ENCODE measurements at places on chromosomes 16 and 17.

GRCh38 chr17:76191896-76192295, 48.4 kb downstream of the RNF157 start:
- no peak for DNase-seq

DNA sequence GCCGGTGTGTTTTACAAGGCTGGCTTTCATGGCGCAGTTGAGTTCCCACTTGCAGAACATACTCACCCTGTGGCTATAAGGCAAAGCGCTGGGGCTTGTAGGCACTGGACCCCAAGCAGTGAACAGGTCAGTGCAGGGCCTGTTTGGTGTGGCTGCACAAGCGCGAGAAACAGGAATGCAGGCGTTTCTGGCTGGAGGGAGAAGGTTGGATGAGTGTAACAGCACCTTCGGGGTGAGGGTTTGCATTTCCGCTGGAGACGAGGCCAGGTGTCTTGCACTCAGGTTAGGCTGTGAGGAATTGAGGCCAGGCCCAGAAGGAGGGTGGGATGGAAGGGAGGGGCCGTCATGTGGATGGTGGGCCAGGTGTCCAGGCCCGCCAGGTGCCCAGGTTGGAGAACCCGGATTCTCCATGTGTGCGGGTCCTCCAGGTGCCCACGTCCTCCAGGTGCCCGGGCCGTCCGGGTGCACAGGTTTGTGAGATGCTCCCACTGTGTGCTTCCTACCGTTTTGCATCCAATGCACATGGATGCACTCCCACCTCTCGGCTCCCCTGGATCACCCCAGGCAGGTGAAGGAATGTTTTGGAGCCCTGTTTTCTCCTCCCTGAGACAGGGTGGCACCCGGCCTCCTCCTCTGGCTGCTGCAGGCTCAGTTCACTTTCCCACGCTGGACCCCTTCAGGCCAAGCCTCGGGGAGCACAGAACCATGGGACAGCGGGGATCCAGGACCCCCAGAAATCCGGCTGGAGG, 46.0 kb downstream of the SLC7A5 start:
- DNase-seq: no peak

- DNase-seq: no peak
These were observed 11.7 kb upstream of the ST6GALNAC2 start for GRCh38 chr17:76597156-76598003.

GRCh38 chr17:82021107-82021899, 1.4 kb downstream of the CENPX start:
- peak; percentile 37 for DNase-seq

- no peak for DNase-seq
These were observed 141.8 kb downstream of the CMIP start for GRCh38 chr16:81586417-81586816.

DNA sequence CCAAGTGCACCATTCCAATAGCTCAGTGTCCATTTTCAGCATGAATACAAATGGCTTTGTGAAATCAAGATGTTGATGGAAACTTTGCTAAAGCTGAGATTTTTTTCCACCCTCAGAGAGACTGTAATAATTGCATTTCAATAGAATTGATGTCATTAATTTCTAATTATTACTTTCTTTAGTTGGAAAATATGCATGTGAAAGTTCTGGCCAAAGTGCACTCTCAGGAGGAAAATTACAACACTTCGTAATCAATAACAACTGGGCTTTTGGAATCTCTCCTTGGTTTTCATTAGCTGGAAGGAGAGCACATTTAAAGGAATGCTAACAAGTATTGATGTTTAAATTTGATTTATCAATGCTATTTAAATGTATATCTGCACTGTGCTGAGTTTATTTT, 529.5 kb upstream of the CDH8 start:
- DNase-seq: no peak

GRCh38 chr16:17590711-17591654, 120.2 kb upstream of the XYLT1 start:
- DNase-seq: peak; percentile 6

- DNase-seq: no peak
These were observed 7.3 kb downstream of the C16orf89 start for GRCh38 chr16:5058476-5058875.

- DNase-seq: no peak
These were observed 5.8 kb upstream of the ALDH3A1 start for GRCh38 chr17:19753661-19754463.

- no peak for DNase-seq
These were observed 99.4 kb upstream of the CACNG3 start for GRCh38 chr16:24156777-24157176.

DNA sequence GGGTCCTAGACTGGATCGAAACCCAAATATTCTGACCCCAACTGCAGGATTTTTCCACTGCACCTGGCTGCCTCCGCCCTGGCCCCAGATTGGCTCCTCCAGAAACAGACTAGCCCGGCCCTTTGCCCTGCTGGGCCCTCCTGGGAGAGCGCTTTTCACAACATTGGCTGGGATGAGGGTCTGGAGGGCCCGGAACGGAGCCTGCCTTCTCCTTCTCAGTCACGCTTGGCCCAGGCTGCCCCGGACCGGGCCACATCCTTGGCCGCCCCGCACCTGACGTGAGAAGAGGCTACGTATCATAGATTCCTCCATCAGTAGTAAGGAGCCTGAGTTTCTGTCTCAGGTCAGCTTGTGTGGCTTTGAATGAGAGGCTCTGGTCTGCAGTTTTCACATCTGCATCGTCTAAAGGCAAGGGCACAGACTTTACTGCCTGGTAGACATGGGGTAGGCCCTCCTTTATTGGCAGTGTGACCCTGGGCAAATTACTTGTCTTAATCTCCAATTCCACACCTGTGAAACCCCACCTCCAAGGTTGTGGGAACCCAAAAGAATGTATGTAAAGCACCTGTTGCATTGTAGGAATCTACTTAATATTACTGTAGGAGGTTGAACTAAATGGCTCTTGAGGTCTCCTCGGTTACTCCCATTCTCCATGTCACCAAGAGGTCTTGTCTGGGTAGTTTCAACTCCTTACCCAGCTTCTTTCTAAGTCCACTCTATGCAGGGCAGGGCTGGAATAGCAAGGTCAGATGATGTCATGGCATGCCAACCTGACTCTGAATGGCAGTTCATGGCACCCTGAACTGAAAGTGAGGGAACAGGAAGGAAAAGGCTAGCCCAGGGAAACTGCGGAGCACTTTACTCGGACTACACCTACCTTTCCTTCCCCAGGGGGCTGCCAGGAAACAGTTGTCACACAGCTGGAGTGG, 661 bp downstream of the LRRC3C start:
- DNase-seq: no peak

DNA sequence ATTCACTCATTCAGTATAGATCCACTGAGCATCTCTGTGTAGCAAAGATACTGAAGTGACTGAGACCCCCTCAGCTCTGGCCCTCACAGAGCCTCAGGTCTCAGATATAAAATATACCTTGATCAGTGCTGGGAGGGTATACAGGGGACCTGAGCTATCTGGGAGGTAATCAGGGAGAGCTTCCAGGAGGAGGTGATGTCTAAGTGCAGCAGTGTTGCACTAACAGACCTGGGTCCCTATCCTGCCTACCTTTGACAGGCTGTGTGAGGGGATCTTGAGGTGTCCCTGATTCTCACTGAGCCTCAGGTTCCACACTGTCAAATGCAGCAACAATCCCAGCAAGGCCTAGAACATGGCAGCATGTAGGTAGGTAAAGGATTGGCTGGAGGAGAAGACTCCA, 6.5 kb upstream of the ALKBH5 start:
- DNase-seq: no peak

DNA sequence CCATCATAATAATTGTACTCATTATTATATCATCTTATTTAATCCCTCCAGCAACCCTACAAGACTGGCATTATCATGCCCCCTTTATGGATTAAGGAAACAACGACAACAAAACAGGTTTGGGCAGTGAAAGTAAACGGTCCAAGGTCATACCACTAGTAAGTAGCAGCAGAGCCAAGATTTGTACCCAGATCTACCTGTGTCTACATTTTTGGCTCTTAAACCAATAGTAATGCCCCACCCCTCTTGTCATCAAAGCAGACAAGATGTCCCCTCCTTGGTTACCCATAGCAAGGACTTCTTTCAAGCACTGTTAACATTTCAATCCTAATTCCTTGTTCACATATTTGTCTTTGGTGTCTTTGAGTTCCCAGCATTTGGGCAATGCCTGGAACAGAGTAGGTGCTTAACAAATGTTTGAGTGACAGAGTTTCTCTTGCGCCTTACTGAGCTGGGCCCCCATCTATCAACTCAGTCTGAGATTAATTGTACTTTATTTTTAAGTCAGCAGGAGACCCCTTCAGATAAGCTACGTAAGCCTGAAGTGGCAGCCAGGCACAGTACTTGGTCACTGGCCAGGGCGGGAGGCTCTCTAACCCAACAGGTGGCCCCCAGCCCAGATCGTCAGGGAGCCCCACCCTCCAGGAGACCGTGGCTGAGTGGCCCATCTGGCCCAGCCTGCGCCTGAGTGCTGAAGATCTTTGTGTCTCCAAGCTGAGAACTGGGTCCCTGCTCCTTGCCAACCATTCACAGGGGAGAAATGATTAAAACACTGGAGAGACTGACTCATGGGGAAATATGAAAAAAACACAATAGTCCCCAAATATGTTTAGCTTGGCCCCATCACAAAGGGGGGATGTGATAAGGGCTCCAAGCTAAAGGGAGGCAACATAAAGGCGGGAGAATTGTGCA, 75.8 kb downstream of the AXIN2 start:
- no peak for DNase-seq

GRCh38 chr16:87744750-87745514, 20.9 kb downstream of the KLHDC4 start:
- no peak for DNase-seq

DNA sequence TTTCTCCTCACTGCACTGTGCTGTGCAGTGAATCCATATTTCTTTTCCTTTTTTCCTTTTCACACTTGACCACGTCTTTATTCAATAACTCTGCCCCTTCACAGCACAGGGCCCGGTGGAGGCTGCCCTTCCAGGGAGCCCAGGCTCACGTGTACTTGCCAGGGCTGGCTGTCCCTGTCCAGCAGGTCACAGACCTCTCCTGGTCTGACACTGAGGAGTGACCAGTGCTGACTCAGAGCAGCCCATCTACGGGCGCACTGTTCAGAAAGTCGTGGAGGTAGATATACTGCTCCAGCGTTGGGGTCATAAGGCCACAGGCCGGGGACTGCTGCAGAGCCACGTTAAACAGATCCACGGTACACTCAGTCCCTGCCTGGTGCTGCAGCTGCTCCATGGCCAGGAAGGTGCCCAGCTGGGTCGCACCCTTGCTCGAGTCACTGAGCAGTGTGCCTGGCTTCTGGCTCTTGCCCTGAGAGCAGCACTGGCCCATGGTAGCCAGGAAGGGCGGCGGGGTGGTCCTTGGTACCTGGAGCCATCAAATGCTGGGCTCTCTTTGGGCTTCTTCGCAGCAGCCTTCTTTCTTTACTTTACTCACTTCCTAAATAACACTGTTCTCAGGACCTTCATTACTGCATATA, 531.7 kb downstream of the CDH13 start:
- no peak for DNase-seq

GRCh38 chr16:70685061-70685937, 554 bp downstream of the MTSS2 start:
- no peak for DNase-seq

DNA sequence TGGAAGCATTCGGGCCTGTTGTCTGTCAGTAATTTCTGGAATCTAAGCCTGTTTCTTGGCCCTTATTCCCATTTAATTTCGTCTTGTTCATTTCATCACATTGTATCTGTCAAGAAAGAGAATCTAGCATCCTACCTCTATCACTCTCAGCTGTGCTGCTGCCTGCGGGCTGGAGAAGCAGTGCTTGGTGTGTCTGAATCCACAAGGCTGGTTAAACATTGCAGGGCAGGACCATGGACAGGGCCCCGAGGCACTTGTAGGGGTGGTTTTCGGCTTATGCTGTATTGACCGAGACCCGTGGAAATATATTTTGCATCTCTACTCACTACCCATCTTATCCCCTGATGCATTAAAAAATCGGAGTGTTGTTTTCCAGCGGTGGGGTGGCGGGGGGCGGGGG, 3.1 kb downstream of the RAB11FIP4 start:
- no peak for DNase-seq

GRCh38 chr17:10031127-10031526, 126.1 kb upstream of the RCVRN start:
- no peak for DNase-seq

GRCh38 chr16:15777533-15778203, 79.2 kb downstream of the MYH11 start:
- no peak for DNase-seq

DNA sequence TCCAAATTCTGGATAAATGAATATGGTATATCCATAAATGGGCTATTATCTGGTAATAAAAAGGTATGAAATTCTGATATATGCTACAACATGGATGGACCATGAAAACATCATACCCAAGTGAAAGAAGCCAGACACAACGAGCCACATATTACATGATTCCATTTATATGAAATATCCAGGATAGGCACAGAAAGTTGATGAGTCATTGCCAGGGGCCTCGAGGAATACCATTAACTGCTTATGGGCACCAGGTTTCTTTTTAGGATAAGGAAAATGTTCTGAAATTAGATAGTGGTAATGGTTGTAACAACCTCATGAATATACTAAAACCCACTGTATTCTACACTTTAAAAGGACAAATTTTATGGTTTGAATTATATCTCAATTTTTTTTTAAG, 123.2 kb downstream of the PITPNC1 start:
- no peak for DNase-seq

DNA sequence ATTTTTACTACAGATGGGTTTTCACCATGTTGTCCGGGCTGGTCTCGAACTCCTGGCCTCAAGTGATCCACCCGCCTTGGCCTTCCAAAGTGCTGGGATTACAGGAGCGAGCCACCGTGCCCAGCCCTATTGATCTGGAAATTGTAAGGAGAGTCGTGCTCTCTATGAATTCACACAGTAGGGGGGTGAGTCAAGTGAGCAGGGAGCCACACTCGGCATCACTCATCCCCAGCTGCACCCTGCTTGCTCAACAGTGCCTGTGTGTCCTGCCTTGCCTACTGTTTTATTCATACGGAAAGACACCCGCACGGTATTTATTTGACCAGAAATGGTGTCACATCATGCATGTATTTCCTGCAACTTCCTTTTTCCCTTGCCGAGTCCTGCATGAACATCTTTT, 157.2 kb upstream of the FOXF1 start:
- DNase-seq: no peak

DNA sequence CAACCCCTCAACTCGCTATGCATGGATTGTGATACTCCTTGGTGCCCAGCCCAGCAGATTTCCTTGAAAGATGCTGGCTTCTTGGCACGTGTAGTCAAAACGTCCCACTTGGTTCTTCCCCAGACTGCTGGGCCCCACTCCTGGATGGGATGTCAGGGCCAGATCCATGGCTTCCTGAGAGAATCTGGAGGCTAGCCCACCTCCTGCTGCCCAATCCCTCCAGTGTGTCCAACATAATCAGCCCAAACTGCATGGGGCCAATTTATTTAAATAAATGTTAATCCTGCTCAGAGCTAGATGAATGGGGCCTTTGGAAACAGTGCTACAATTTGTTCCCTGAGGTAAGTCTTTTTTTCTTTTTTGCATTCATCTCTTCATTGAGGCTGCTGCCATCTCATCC, 49.4 kb downstream of the WSB1 start:
- no peak for DNase-seq

- no peak for DNase-seq
These were observed 7.3 kb downstream of the C16orf54 start for GRCh38 chr16:29738514-29738913.
